CD4-positive, alpha-beta T cell treated with Interleukin-15 for 1 hour (primary cell): ENCODE measurements at places on chromosomes 16 and 17.

DNA sequence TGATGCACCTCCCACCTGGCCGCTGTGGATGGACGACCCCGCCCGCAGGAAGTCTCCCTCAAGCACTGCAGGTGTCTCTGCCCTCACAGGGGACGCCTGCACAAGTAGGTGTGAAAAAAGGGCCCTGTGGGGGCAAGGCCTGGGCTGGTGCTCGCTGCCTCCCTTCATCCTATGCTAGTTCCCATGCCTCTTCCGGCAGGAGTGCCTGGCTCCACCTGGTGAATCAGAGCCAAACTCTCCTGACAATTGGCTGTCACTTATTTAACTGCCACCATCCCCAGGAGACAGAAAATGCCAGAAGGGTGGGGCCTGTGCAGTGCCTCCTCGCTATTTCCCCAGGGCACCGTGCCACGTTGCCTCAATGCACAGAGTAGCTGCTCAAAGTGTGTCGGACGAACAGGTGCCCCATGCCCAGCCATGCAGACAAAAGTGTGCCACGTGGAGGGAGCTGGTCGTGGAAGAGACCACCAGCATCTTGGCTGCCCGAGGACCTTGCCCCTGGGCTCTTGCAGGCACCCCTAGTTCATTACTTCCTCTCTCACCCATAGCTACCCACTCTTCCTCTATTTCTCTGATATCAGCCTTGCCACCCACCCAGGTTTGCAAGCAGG lies 170.7 kb downstream of the SEC14L1 start:
- peak; percentile 15 for DNase-seq

- DNase-seq = no peak
Measured at GRCh38 chr16:17072104-17072503, 398.7 kb downstream of the XYLT1 start.

DNA sequence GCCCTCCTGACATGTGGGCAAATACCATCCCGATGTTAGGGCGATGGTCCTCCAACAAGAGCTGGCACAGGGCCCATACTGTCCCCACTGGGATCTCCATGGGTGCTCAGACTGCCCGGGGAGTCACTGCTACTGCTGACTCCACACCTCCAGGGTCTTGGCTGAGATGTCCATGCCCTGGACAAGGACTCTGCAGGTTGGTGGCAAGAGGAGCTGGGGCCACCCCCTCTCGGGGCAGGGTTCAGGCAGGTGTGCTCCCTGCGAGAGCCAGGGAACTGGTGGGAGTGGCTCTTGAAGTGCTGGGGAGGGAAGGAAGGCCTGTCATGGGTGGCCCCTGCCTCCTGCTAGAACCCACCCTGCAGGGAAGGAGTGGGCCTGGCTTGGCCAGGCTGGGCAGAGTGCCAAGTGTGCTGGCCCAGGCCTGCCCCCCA lies 6.4 kb downstream of the CASKIN2 start:
- DNase-seq = no peak

- DNase-seq = no peak
Measured at GRCh38 chr17:17513626-17514025, 17.4 kb upstream of the RASD1 start.
